ENCODE measurements at places on chromosomes 5 and 9.

DNA sequence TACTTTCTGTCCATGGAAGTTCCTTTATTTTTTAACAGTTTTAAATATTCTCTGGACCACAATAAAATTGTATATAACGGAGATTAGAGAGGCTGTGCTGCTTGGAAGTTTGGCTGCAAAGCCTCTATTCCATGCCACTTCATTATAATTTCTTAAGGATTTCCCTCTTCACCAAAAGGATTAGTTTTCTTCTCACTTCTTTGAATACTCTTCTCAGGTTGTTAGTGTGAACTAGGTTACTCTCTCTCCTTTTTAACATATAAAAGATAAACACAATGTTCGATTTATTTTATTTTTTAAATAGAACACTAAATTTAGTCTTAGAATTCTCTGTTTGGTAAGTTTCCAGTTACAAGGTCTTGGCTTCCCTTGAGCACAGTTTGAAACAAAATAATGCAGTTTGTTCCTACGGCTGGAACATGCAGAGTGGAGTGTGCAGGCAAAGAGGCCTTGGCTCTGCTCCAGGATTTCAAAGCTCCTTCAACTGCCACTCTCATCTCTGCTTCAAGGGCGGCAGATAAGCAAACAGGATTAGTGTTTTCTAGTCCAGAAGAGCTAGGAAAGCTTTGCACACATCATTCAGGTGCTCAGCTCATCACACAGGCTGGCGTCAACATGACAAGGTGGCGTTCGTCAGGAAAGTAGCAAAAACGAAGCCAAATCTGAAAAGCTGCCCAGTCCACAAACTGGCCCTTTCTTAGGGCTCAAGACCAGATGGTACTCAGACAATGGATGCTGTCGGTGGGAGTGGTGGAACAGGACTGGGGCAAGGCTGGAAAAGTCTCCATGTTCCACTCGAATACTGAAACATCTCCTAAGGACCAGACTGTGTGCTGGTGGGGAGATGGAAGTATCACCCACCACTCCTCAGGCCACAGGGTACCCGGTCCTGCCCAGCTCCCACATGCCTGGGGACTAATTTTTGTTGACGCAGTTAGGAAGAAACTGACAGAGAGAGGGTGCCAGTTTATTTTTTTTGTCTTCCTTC lies 286.6 kb downstream of the CRB2 start:
- no peak for DNase-seq

GRCh38 chr5:13975246-13975645 lies 30.8 kb upstream of the DNAH5 start:
- DNase-seq = no peak

DNA sequence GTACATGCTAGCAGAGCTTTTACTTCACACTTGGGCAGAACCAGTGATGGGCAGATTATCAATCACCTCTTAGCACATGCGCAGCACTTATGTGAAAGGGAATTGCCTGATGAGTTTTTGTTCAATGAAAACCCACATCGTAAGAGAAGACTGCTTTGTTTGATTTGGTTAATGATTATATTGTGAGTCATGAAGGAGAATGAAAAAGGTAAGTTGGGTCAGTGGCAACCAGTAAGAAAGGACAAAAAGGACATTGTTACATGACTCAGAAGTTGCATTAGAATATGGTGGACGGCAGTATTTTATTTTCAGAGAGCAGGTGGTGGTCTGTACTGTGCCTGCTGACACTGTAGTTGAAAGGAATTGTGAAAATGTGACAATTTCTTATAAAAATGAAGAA lies 127.4 kb downstream of the AOPEP start:
- no peak for DNase-seq

GRCh38 chr5:134873987-134874830 lies at the start of gene TXNDC15:
TXNDC15 (plus strand) TSS chr5:134874371; CDS start chr5:134874428, 57 bp downstream.
- DNase-seq = peak; percentile 87

DNA sequence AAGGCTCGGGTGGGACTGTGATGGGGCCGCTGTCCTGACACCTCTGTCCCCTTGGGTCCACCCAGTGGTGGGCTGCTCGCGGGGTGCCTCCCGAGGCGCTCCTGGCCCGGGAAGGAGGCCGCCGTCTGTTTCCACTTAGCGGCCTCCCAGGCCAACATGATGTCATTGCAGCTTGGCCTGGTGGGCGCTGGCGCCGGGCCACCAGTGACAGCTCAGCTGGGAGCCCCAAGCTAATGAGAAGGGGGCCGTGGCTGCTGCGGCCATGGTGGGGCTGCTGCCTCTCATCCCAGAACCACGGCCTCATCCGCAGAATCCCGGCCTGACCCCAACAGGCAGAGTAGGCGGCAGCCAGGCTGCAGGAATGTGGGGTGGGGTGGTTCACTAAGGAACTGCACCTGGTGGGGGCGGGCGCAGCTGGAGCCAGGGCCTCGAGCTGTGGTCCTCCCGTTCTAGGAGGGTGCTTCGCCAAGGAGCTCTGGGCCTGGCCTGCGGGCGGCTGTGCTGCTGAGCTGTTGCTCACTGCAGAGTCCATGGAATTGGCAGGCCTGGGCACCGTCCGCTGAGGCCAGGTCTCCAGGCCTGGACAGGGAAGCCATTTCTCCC lies 123.5 kb upstream of the COL5A1 start:
- no peak for DNase-seq

DNA sequence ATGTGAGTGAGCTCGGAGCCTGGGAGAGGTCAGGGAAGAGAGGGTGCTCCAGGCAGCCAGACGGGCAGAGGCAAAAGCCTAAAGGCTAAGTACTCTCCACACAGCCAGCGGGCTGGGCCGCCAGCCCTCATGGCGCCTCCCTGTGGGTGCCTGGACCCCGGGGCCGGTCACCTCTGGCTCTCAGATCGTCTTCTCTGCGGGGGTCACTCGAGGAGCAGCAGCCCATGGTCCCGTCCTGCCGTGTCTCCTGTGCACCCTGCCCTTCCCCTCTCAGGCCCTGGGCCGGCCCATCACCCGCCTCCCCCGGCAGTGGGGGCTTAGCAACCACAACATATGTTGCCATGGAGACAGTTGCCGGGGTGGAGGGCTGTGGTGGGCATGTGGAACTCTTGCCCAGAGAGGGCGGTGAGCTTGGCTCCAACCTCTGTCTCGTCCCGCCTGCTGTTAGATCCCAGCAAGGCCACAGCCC lies 4.2 kb downstream of the AK1 start:
- DNase-seq = no peak

DNA sequence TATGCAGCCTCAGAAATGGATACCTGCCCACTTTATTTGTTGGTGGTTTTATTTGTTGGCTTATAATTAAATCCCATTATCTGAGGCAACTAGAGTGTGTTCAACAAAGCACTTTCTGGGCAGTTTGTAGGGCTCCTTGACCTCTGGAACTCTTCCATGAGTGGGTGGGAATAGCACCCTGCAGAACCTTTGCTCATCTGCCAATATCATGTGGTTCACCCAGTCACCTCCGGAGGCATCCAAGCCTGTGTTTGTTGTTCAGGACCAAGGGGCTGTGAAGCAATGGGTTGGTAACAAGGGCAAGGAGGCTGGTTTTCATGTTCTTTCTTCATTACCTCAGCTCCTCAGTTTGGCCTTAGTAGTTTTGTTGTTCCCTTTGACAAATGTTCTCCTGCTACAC lies 314.0 kb downstream of the NDUFS4 start:
- peak; percentile 4 for DNase-seq

- DNase-seq = no peak
Observed at GRCh38 chr5:80190960-80191359, 64.9 kb downstream of the SERINC5 start.

DNA sequence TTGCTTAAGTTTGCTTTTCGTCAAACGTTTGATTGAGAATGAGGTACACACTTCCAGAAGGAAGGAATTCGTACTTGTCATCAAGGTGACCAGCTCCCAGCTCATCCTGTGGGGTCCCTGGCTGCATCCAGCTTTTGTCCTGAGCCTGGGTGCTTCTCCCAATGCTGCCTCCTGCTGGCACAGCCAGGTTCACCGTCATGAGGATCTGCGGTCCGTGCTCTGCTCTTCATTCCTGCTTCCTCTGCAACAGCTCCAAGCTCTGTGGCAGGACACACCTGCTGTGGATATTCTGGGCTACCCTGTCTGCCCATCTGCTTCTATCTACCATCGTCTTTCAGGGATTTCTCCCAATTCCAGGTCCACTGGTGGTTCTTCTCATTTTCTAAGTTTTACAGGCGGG lies 13.3 kb upstream of the UBE2QL1 start:
- DNase-seq = peak; percentile 26

- no peak for DNase-seq
Observed at GRCh38 chr5:57221049-57221568, 47.2 kb downstream of the GPBP1 start.

DNA sequence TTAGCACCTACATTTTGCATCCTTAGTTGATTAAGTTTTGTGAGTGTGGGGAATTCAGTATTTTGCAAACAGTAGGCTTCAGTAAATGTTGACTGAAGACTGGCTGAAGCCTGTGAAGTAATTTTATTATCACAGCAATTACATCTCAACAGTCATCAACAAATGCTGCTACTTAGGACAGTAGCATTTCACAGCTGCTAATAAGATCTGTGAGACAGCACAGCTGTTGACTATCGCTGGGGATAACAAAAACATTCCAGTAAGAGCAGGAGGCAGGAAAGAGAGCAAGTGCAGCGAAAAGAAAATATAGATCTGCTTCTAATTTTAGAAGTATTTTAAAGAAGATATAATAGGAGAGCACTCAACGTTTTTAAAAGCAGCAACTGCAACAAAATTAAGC lies 117.3 kb upstream of the FGF10 start:
- DNase-seq = no peak

DNA sequence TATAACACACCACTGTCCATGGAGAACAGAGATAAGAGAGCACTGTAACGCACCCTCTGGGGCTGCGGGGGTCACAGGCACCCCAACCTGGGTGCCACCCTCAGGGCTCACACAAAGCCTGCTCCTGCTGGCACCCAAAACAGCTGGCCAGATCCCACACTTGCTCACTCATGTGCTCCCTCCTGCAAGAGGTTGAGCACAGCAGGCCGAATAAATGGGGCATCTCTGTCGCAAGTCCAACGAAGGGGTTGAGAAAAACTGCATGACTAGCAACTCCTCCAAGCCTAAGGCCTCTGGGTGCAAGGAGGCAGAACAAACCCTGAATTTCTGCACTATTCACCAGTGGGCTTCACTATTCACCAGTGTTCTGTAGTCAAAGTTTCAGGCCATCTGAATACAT lies 80.3 kb downstream of the SECISBP2 start:
- DNase-seq = no peak

GRCh38 chr5:82334085-82334692 lies 56.0 kb upstream of the RPS23 start:
- no peak for DNase-seq

GRCh38 chr5:52886206-52886605 lies 98.5 kb downstream of the ITGA1 start:
- DNase-seq = no peak

- DNase-seq = no peak
Observed at GRCh38 chr5:29750453-29750852, 1443.0 kb upstream of the CDH6 start.

DNA sequence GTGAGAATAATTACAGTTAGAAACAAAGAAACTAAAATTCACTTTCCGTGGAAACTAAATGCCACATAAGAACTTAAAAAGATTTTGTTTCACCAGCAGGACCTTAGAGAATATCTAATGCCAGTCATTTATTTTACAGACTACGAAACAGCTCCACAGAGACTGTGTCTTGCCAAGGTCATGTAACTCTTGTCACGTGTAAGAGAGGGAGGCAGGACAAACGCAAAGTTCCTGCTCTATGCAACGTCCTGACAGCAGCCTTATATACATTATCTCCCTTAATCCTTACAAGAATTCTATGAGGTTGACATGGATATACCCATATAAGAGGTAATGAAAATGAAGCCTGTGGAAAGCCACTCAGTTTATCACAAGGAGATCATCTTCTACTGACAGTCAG lies 39.4 kb downstream of the CTNNAL1 start:
- DNase-seq = no peak

GRCh38 chr5:154868702-154869101 lies 10.3 kb downstream of the CNOT8 start:
- no peak for DNase-seq

- peak; percentile 87 for DNase-seq
Observed at GRCh38 chr5:132294728-132295504, 722 bp downstream of the SLC22A4 start.

- no peak for DNase-seq
Observed at GRCh38 chr9:89394412-89394811, 76.1 kb downstream of the SECISBP2 start.

GRCh38 chr5:177607452-177608192 lies 7.7 kb downstream of the B4GALT7 start:
- DNase-seq = peak; percentile 82

- no peak for DNase-seq
Observed at GRCh38 chr9:119252671-119253299, 116.5 kb downstream of the BRINP1 start.

- DNase-seq = no peak
Observed at GRCh38 chr9:85339338-85339737, 402.4 kb downstream of the AGTPBP1 start.

GRCh38 chr9:115946530-115946929 lies 207.1 kb upstream of the PAPPA start:
- no peak for DNase-seq

GRCh38 chr9:2465921-2466460 lies 155.6 kb upstream of the VLDLR start:
- DNase-seq = no peak

DNA sequence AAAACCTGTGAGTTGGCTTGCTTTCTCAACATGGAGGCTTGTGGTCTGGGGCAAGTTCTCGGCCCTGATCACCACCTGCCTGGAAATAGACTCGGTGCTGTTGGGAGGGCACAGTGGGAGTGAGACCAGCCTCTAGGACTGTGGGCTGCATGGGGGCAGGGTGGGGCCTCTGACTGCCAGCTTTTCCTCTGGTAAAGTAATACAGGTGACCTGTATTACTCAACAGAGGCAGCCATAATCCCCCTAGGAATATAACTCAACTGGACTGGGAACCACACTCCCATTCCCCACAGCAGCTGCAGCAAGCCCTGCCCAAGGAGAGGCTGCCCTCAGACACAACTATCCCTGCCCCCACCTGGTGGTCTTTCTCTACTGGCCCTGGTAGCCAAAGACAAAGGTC lies 72.8 kb downstream of the C9orf153 start:
- no peak for DNase-seq

DNA sequence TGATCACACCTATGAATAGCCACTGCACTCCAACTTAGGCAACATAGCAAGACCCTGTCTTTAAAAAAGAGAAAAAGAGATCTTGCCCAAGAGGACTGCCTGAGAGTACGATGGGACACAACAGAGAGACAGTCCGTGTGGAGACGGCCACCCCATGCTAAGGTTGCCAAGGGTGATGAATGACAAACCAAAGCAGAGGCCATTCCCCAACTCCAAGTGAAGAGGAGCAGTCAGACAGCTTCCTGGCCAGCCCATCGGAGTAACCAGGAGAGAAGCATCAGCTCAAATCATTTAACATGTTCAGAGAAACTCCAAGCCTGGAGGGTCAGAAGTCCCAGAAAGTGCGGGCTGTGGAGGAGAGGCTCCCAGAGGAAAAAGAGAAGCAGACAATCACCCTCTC lies 63.9 kb upstream of the SUB1 start:
- no peak for DNase-seq
